ENCODE measurements at places on chromosomes 5 and 9.
A peak's percentile ranks its signal among the peaks of the same experiment; 100 is the strongest.

GRCh38 chr9:20398536-20399338, 223.6 kb downstream of the MLLT3 start:
- no peak overlapping the region for H3K4me3 ChIP-seq
- no peaks in the 10 kb centered on the region for H3K4me1 ChIP-seq
- H3K27me3 ChIP-seq = no peaks in the 10 kb centered on the region
- no peak for DNase-seq
- H3K27ac ChIP-seq = no peak overlapping the region

DNA sequence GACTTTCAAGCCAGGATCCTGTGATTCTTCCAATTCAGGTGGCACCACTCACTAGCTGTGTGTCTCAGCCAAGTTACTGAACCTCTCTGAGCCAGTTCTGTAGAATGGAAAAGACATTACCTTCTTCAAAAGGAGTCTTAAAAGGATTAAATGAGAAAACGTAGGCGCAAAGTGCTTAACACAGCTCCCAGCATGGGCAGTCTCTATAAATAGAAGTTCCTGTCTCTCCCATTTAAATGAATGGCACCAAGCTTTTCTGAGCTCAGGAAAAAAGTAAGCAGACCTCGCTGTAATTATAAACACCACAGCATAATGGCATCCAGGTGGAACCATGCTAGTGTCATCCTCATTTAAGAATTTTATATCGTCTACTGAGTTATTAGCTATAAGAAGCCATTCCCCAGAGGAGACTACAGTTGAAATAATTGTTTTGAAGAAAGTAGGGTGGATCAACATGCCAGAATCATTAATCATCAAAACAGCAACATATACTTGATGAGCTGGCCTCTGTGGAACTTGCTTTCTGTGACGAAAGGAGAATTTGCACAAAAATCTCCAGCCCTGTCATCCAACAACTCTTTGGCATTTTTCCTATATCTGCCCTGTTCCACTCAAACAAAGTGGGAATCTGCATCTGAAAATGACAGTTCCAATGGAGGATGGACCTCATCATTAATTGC, 188.9 kb downstream of the SPOCK1 start:
- H3K4me1 ChIP-seq = peaks cover 8% of the 10 kb centered on the region
- no peak overlapping the region for H3K4me3 ChIP-seq
- no peaks in the 10 kb centered on the region for H3K27me3 ChIP-seq
- no peaks in the 10 kb centered on the region for H3K36me3 ChIP-seq
- no peak overlapping the region for H3K27ac ChIP-seq
- DNase-seq = no peak

GRCh38 chr9:37668116-37668601, 17.4 kb downstream of the FRMPD1 start:
- H3K4me3 ChIP-seq = no peak overlapping the region
- no peaks in the 10 kb centered on the region for H3K36me3 ChIP-seq
- H3K4me1 ChIP-seq = no peaks in the 10 kb centered on the region
- H3K27me3 ChIP-seq = no peaks in the 10 kb centered on the region
- no peak overlapping the region for H3K27ac ChIP-seq
- DNase-seq = no peak

- H3K27ac ChIP-seq = peak overlapping the region; percentile 62
- no peaks in the 10 kb centered on the region for H3K27me3 ChIP-seq
- no peak overlapping the region for H3K4me3 ChIP-seq
- peaks cover 21% of the 10 kb centered on the region for H3K36me3 ChIP-seq
Measured at GRCh38 chr9:120916588-120916987, 10.0 kb downstream of the TRAF1 start.

- no peaks in the 10 kb centered on the region for H3K27me3 ChIP-seq
- H3K36me3 ChIP-seq = no peaks in the 10 kb centered on the region
- no peak overlapping the region for H3K27ac ChIP-seq
Measured at GRCh38 chr5:145948047-145948446, 11.7 kb downstream of the SH3RF2 start.

Data from thoracic aorta (tissue), 2 donors.